ENCODE measurements at places on chromosomes 13 and 19.

GRCh38 chr13:43981091-43981490, 101.4 kb downstream of the LACC1 start:
- DNase-seq: peak; percentile 14
- no peak overlapping the region for H3K27ac ChIP-seq
- H3K4me3 ChIP-seq: no peak overlapping the region
- H3K36me3 ChIP-seq: no peaks in the 10 kb centered on the region
- no peaks in the 10 kb centered on the region for H3K4me1 ChIP-seq
- H3K27me3 ChIP-seq: peaks cover 3% of the 10 kb centered on the region

DNA sequence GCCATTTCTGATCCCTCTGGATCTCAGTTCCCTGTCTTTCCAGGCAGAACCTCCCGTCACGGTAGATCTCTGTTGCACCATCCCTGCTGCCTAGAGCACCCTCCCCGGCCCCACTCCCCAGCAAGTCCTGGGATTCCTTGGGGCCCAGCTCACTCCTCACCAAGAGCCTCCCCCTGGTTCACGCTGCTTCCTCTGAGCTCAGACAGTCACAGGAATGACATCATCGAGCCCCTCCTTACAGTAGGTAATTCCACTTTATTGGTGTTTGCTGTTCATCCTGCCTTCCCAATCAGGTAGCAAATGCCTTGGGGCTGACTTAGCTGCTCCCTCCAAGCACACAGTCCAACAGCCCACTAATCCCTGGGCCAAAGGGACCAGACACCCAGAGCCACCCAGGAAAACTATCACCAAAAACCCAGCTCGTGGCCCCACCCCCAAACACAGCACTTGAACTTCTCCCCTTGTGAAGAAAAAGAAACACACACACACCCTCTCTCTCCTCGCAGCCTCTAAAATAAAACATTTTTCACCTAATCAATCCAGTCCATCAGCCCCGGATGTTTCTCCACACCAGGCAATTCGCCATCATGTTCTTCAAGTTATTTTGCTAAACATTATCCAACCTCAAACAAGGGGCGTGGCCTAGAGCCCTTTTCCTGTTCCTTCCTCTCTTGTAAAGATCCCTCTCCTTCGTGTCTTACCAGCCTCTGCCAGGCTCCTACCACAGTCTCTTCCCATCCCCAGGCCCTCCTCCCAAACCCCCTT, 2.5 kb downstream of the NAPA start:
- peaks cover 3% of the 10 kb centered on the region for H3K4me1 ChIP-seq
- no peaks in the 10 kb centered on the region for H3K36me3 ChIP-seq
- H3K4me3 ChIP-seq: no peak overlapping the region
- DNase-seq: no peak

GRCh38 chr13:53064731-53065130, 36.1 kb downstream of the OLFM4 start:
- no peak overlapping the region for H3K27ac ChIP-seq
- no peaks in the 10 kb centered on the region for H3K27me3 ChIP-seq
- H3K4me1 ChIP-seq: no peaks in the 10 kb centered on the region
- H3K36me3 ChIP-seq: no peaks in the 10 kb centered on the region
- H3K4me3 ChIP-seq: no peak overlapping the region
- peak; percentile 63 for DNase-seq

DNA sequence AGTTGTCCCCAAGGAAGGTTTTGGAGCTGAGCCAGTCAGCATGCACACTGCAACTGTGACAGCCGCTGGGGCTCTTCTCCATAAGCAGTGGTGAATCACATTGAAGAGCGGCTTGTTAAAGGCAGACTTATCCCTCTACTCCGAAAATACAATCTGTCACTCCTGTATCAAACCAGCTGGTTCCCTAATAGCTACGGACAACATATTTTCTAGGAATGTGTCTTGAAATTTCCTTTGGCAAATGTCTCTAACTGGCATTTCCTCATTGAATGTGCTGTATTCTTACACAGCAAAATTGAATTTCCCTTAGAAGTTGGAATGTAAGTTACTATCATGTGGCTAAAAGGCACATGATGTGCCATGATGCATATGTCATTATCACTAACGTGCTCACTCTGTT, 104.0 kb upstream of the GPR12 start:
- DNase-seq: no peak
- no peak overlapping the region for H3K27ac ChIP-seq
- no peaks in the 10 kb centered on the region for H3K4me1 ChIP-seq
- H3K27me3 ChIP-seq: peaks cover 7% of the 10 kb centered on the region

DNA sequence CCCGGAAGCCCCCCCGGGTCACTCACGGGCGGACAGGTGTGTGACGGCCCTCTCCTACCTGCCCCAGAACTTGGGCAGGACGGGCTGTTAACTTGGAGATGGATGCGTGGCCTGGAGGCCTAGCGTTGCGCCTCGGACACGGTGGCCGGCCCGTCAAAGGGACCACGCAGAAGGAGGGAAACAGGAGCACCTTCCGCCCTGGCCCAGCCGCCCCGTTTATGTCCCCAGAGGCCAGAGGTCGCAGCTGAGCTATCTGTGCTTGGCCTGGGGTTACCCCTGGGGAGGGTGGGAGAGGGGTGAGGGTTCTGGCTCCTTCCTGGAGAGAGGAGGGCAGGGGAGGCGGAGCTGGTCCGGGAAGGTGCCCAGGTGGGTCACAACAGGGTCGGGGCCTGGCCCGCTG, 35.6 kb downstream of the GADD45B start:
- no peaks in the 10 kb centered on the region for H3K27me3 ChIP-seq
- H3K27ac ChIP-seq: no peak overlapping the region
- no peak for DNase-seq
- H3K36me3 ChIP-seq: no peaks in the 10 kb centered on the region

- no peaks in the 10 kb centered on the region for H3K36me3 ChIP-seq
- no peak overlapping the region for H3K27ac ChIP-seq
- H3K4me3 ChIP-seq: no peak overlapping the region
- no peaks in the 10 kb centered on the region for H3K4me1 ChIP-seq
- DNase-seq: no peak
Measured at GRCh38 chr13:90321281-90321931, 1026.1 kb upstream of the MIR17HG start.

Measured in A673 (cell line).